Right ventricle myocardium superior (tissue), 1 donor: ENCODE measurements at places on chromosomes 7 and 10. TPM values are rescaled to one million over a fixed set of nuclear protein-coding genes. Genes with fewer than 3 reads are reported as not detected.

DNA sequence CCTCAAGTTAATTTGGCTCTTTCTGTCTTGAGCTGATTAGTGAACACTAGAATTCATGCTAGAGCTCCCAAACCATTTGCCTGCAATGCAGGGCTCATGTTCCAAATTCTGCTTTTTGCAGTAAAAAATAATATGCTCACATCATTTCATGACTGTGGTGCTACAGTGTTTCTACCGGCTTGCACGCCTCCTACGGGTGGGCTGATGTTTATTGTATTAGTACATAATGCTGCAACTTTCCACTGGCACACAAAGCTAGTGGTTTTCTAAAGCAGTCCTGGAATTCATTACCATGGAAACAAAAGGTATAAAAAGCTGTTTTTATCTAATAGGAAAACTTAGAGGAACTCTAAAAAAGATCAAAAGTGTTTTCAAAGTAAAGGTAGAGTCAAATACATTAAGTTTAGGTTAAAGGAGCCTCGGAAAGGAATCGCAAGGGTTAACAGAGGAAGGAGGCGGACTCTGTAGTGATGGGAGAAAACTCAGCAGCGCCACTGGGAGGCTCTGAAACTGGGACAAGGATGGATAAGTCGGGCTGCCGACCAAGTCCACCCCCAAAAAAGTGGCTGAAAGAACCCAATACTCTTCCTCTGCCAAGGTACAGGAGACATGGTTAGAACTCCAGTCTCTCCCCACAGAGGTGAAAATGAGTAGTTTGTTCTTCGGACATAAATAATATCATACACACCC lies 25.9 kb downstream of the GRM8 start:
- DNase-seq, result no peak

NME8 gene
- not detected for total RNA-seq

NUTM2B gene
- 1.2 TPM for total RNA-seq

DNA sequence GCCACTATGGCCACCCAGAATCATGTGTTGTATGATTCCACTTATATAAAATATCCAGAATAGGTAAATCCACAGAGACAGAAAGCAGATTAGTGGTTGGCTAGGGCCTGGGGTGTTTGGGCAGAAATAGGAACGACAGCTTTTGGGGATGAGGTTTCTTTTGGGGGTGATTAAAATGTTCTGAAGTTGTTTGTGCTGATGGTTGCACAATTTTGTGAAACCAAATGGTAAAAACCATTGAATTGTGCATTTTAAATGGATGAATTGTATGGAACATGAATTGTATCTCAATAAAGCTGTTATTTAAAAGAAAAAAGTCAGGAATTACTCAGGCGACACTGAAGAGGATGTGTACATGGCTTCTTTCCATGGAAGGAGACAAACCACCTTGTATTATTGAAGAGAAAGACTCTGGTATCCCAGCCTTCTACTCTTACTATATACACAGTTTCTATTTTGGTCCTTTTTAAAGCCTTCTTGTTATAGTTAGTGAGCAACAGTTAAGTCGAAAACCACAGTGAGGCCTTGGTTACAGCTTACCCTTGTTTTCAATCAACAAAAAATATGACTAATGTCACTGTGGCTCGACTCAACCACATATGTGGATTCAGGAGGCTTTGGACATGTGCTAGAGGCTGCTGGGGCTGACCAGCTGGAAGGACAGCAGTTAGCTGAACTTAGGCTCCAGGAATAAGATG lies 57.1 kb upstream of the KMT2E start:
- DNase-seq, result no peak

HKDC1 gene
- total RNA-seq, result not detected

DLX5 gene
- not detected for total RNA-seq

DNA sequence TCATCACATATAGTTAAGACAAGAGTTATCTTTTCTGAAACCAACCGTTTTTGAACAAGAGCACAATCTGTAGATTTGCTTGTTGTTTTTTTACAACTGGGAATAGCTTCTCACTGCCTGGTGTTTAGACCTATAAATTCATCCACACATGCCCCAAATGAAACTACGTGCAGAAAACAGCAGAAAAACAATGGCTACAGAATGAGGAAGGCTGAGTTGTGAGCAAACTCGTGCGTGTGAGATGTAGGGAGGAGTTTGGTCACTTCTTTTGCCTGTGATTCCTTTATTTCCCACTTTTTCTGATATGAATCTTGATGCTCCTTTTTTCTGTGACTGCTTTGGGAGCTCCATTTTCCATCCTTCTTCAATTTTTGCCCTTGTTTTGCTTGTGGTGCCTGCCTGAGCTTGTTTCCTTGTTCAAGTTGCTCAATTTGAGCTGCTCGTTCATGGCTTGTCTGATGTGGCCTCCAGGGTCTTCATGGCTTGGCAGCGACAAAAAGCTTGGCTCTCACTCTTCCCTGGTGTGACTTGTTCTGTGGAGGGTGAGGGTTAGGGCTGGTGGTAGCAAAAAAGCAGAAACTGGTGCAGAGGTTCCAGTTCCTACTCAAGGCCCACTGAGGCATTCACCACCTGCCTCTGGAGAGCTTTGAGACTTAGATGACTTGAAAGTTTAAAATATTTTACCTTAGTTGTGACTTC lies 76.9 kb downstream of the ZNF365 start:
- DNase-seq, result no peak

RSPH10B2 gene
- total RNA-seq, result not detected

DNA sequence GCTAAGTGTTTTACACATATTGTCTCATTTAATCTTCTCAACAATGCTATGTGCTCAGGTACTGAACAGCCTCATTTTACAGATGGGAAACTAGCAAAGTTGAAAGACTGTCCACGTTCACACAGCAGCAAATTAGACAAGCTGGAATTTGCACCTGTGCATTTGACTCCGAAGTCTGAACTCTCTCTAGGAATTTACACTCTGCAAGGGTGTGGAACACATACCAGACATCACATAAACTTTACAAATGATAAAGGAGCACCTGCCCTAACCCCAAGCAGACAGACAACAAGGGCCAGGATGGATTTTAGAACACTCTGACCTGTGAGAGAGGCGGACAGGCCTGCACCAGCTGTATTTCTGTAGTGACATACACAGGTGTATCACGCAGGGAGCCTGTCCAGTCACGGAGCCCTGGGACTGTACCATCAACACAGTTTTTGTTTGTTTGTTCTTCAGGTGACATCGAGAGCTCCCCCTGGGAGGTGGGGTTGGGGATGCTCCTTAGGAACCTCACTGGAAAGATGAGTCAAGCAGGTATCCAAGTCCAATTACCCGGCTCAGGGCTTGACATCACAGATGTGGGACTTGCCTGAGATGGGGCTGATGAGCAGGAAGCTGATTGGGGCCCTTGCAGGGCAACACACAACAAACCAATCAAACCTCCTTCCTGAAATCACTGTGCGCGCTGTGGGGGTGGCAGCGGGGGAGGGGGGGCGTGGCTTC lies 31.0 kb downstream of the MKI67 start:
- DNase-seq, result no peak

DNA sequence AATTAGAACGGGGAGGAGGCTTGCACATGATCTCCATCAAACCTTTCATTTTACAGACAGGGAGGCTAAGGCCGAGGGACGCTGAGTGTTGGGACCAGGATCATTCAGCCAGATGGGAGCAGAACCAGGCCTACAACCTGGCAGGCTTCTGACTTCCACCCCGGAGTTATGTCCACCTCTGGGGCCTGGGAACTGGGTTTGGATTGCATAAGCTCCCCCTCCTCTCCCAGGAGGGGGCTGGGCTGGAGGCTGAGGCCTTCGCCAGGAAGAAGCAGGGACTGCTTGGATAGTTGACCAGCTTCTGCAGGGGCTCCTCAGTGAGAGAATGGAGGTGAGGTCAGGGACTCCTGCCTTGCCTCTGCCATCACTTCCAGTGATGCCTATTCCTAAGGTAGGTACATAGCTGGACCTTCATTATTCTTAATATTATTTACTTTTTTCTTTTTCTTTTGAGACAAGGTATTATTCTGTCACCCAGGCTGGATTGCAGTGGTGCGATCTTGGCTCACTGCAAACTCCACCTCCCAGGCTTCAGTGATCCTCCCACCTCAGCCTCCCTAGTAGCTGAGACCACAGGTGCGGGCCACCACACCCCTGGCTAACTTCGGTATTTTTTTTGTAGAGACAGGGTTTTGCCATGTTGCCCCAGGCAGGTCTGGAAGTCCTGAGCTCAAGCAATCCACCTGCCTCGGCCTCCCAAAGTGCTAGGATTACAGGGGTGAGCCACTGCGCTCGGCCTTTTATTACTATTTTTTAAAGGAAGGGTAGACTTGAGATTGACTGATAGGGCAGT lies 1.3 kb downstream of the SNX10 start:
- DNase-seq, result no peak

- DNase-seq, result no peak
These were observed 51.9 kb downstream of the SEMA3A start for GRCh38 chr7:84142726-84143125.

BTRC gene
- total RNA-seq, result 33.4 TPM

DNA sequence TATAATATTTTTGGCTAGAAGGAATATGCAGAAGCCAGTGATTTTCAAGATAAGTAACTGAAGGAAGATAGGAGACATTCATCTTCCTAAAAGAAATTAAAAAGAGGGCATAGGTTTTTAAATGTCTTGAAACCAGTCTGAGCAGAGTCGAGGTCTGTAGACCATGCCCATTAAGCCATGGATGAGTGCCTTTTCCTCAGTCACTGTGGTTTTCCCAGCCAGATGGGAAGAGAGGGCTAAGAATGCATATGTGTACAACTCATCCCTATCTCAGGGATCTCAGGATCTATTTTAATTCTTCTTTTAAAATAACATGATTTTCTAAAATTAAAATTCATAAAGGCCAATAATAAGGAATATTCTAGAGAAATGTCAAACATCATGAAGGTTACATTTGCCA lies 112.8 kb downstream of the PPP1R3A start:
- DNase-seq, result no peak

DNA sequence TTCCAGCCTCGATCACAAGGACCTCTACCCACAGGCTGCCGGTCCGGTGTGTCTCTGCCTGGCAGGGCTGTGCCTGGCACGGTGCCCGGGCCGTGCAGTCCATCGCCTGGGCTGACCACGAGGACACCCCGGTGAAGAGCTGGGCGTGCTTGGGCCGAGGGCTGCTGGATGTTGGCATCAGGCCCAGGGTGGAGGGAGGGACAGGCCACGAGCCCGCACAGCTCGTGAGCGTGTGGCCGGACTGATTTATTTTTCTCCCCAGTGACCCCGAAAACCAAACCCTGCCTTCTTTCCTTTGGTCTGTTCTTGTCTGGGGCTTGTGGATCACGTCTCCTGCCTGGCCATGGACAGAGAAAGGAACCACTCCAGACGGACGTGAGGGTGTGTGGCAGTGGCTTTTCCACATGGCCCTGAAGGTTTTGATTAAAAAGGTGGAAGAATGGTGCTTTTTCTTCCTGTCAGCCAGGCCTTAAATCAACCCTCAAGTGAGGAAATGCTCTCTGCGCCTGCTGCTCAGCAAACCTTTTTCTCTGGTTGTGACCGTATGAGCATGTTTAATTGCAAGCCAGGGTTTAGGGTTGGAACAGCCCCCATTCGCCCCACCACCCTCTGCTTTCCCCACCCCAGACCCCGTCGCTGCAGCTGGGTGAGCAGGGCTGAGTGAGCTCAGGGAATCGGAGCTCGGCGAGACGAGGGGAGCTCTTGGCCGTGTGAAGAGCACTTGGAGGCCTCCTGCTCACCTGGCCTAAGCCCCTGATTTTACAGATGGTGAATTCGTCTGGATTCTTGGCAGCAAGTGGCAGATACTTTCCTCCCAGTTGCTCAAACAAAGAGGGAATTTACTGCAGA lies 130.1 kb downstream of the RGS10 start:
- peak; percentile 87 for DNase-seq

GPR26 gene
- not detected for total RNA-seq

DNA sequence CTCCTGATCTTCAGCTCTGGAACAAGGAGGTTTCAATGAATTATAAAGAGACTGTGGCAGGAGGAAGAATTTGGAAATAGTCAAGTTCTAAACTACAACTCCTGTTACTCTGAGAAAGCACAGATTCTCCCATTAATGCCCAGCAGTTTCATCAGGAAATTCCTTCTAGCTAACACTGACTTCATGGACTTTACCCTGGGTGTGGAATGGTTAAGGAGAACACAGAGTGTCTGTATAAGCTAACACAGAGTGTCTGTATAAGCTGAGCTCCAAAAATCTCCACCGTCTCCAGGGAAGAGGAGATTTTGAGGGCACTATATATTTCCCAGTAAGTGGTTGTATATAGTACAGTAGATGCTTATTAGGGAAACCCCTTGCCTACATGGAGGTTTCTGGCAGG lies 675.5 kb downstream of the XPNPEP1 start:
- DNase-seq, result no peak

GRCh38 chr7:13032576-13032975 lies 345.1 kb downstream of the ARL4A start:
- no peak for DNase-seq

- no peak for DNase-seq
These were observed 475.5 kb downstream of the RPS24 start for GRCh38 chr10:78508955-78509748.

DNA sequence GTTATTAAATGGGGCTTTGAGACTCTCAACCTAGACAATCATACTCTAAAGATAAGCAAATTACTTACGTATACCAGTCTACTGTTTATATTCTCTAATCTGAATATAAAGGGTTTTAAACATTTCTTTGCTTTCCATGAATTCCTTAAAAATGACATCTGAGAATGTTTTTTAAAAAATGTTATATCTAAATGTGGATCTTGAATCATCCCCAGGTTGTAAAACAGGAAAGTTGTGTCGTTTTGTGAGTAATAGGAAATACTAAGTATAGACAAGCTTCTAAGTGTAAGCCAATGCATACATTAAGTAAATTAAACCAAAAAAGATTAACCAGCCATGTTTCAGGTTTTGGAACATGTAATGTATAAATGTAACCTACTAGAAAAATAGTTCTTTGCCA lies 26.8 kb downstream of the ADD3 start:
- DNase-seq, result no peak

DNA sequence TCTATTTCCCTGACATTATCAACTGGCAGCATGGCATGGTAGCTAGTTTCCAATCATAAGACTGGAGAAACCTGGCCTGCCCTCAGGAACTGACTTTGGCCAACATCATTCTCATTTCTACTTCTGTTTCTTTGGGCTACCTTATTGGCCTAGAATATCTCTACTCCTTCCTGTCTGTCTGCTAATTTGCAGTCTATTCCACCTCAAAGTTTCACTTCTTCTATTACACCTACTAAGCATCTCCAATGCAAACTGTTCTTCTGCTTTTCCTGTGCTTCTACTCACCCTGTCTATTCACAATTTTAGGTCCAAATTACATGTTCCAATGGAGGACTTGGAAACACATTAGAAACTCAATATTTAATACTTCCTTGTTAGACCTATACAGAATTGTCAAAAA lies 65.6 kb downstream of the ZNF503 start:
- no peak for DNase-seq

SPOCK2 gene
- total RNA-seq, result 9.6 TPM

NKX1-2 gene
- total RNA-seq, result not detected

DNA sequence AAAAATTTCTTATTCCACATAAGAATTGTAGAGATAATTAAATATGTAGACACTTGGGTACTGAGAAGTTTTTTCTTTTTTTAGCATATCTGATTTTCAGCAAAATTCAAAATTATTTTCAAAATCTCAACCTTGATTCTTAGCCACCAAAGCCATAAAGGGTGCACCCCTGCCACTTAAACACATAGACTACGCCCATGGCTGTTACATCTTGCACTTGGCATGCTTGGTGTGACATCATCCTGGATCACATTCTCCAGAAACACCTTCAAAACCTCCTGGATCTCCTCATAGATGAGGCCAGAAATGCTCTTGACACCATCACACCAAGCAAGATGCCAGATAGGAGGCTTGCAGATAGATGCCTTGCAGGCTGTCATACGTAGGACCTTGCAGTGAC lies 89.1 kb upstream of the KLF14 start:
- DNase-seq, result no peak

GRCh38 chr7:138126928-138127327 lies 50.7 kb downstream of the AKR1D1 start:
- no peak for DNase-seq

- no peak for DNase-seq
These were observed 10.9 kb upstream of the GDF2 start for GRCh38 chr10:47311193-47311931.
